A549 treated with RU486 at 1 μM for 4 hours (cell line): ENCODE measurements at places on chromosomes 1 and 21. TPM values are rescaled to one million over a fixed set of nuclear protein-coding genes. Genes with fewer than 3 reads are reported as not detected.

BSND gene
- total RNA-seq = not detected in 5 replicates

GJA9 gene
- total RNA-seq = not detected in 5 replicates

LRRN2 gene
- total RNA-seq = 13.6 to 21.1 TPM (median 15.6 TPM) in 5 replicates

MAP10 gene
- 0.41 to 1.2 TPM (median 1.0 TPM) in 5 replicates for total RNA-seq

MAN1A2 gene
- 4.6 to 8.8 TPM (median 7.2 TPM) in 5 replicates for total RNA-seq

LCE2B gene
- total RNA-seq = not detected in 5 replicates

FAM229A gene
- total RNA-seq = 2.8 to 3.9 TPM (median 3.4 TPM) in 5 replicates

DCDC2B gene
- total RNA-seq = not detected in 5 replicates

KCNK1 gene
- 14.1 to 19.8 TPM (median 17.8 TPM) in 5 replicates for total RNA-seq

C21orf58 gene
- total RNA-seq = 3.2 to 5.8 TPM (median 5.3 TPM) in 5 replicates

GPR52 gene
- total RNA-seq = not detected in 5 replicates

OBSCN gene
- total RNA-seq = 3.0 to 6.6 TPM (median 4.4 TPM) in 5 replicates

COL6A2 gene
- 13.4 to 17.7 TPM (median 15.2 TPM) in 5 replicates for total RNA-seq

OLIG2 gene
- not detected in 5 replicates for total RNA-seq

A3GALT2 gene
- not detected in 5 replicates for total RNA-seq

CD84 gene
- total RNA-seq = not detected in 5 replicates

HJV gene
- not detected in 5 replicates for total RNA-seq

CNR2 gene
- total RNA-seq = not detected in 5 replicates

HRNR gene
- total RNA-seq = not detected in 5 replicates

CD1B gene
- total RNA-seq = not detected in 5 replicates

HSD3B1 gene
- not detected in 5 replicates for total RNA-seq
